Stimulated activated CD8-positive, alpha-beta memory T cell treated with anti-CD3 and anti-CD28 coated beads, Interleukin-7, amount 100 ng/mL, for 1 hour (primary cell): ENCODE measurements at places on chromosomes 6 and 20.

DNA sequence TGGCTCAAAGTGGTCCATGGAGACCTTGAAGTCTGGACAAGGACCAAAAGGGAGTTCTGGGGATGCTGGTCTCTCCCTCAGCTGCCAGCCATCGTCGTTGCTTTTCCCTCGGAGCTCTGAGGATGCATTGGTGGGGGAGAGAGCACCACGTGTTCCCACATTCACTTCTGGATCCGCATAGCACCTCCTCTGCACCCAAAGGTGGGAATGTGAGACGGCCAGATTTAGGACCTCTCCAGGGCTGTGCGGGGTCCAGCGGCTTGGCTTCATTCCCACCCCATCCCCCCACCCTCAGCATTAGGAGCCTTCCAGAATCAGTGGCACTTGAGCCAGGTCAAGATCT lies 1.1 kb downstream of the EPB41L1 start:
- no peak for DNase-seq

- no peak for DNase-seq
Observed at GRCh38 chr6:17665132-17665531, 41.6 kb downstream of the NUP153 start.

DNA sequence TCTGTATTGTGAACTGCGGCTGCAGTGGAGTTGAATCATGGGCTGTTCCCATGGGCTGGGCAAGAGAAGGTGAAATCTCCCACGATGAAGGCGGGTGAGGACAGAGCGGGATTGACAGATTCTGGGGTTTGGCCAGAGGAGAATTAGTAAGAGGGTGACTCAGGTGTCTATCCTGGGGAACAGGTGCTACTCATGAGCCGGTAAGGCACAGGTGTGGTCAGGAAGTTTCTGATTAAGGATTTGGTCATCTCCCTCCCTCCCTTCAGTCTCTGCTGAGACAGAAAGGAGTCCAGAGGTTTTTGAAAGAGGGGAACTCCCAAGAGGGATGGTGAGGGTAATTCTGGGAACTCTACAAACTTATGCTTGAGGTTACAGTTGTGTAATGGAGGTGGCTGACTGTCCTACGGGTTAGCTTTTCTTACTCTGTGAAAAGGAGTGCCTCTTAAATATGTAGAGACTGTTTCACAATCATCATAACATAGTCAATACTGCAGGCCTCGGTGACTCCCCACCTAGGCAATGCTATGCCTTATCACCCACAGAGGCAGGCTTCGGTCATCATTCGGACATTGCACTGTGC lies 31.5 kb downstream of the SERPINB1 start:
- DNase-seq: no peak

GRCh38 chr6:158787395-158787794 lies 31.8 kb downstream of the EZR start:
- no peak for DNase-seq

DNA sequence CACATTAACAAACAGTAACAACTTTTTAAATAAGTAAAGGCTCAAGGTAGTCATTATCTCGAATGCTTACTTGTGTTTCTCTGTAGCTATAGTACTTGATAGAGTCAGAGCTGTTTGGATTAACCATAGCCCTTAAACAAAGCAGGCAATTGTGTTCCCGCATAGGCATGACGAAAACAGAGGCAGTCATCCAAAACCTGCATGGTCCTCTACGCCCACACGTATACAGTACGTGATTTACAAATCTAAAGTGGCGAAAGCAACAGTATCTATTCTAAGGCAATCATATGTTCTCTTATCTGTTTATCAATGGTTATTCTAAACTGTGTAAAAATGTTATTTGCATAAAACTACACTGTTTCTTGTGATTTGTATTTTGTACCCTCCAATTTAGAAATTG lies 31.8 kb downstream of the HFE start:
- DNase-seq: no peak

- no peak for DNase-seq
Observed at GRCh38 chr20:33460711-33461110, 17.1 kb upstream of the SNTA1 start.

DNA sequence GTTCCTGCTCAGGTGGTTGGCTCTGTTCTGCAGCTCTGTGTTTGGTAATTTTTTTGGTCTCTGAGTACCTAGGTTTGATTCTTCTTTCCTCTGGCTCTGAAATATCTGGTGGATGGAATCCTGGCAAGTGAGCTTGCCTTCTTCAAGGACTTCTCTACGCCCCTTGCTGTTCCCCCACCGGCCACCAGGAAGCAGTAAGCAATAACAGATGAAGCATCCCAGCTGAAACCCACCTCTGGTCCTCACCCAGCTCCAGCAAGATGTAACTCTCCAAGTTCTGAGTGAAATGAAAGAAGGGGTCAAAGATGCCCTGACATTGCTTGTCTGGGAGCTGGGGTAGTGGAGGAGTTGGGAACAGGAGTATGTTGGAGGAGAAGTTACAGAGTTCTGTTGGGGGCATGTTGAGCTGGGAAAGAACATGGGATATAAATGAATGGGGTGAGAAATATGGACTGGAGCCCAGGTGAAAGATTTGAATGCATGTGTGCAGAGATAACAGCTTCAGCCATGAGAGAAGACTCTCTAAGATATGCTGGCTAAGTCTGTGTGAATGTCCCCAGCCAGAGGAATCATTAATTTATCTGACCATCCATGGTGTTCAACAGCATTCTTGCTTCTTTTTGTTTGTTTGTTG lies 51.3 kb upstream of the GLP1R start:
- DNase-seq: no peak
